ENCODE measurements at places on chromosomes 1 and 21. TPM values are rescaled to one million over a fixed set of nuclear protein-coding genes. Genes with fewer than 3 reads are reported as not detected.

GRCh38 chr1:28518745-28519341 lies 13.0 kb downstream of the RCC1 start:
- no peak for DNase-seq

GRCh38 chr1:112537456-112537855 lies 28.7 kb downstream of the WNT2B start:
- no peak for DNase-seq

- no peak for DNase-seq
Observed at GRCh38 chr21:43805275-43805800, 16.0 kb downstream of the RRP1 start.

PRAMEF8 gene
- not detected for total RNA-seq

GRCh38 chr1:65172936-65173690 lies 25.1 kb downstream of the AK4 start:
- DNase-seq, result no peak

ZBTB18 gene
- total RNA-seq, result 21.0 TPM

GRCh38 chr1:193285641-193286040 lies 99.2 kb upstream of the B3GALT2 start:
- DNase-seq, result no peak
